ENCODE measurements at places on chromosomes 1 and 21. TPM values are rescaled to one million over a fixed set of nuclear protein-coding genes. Genes with fewer than 3 reads are reported as not detected.

KCNN3 gene
- total RNA-seq: 0.96 TPM

KRTAP22-2 gene
- total RNA-seq: not detected

DYNLT4 gene
- not detected for total RNA-seq

FYB2 gene
- total RNA-seq: not detected

SERPINC1 gene
- not detected for total RNA-seq

CFAP141 gene
- not detected for total RNA-seq

DNA sequence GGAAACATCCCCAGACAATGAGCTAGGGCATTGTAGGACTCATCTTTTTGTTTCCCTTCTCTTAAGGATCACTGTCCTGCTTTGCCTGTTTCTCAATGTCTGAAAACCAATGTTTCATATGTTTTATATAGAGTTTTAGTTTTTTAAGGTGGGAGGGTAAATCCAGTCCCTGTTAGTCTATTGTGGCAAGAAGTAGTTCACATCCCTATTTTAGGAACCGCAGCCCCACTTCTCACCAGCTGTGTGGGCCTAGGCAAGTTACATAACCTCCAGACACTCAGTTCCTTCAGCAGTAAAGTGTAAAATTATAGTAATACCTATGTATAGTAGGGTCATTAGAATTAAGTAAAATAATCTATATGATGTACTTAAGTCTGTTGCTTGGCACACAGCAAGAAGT is 105.8 kb upstream of the WLS start:
- no peak for DNase-seq

- DNase-seq: no peak
These were observed 144.3 kb upstream of the C1orf21 start for GRCh38 chr1:184242507-184242943.

GRCh38 chr21:45011426-45011825 is 63.0 kb upstream of the ADARB1 start:
- no peak for DNase-seq

DNA sequence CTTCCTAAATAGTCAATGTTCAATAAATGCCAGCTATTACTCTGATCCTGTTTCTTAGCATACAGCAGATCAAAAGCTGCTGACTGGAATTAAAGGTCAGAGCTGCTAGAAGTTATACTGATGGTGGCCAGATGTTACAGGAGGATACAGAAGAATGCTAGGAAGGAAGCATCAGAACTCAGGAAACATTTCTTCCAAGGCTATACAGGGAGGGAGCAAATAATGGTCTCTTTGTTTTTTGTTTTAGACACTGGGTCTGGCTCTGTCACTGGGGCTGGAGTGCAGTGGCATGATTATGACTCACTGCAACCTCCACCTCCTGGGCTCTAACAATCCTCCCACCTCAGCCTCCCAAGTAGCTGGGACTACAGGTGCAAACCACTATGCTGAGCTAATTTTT is 175.5 kb downstream of the RGS7 start:
- DNase-seq: no peak

DNA sequence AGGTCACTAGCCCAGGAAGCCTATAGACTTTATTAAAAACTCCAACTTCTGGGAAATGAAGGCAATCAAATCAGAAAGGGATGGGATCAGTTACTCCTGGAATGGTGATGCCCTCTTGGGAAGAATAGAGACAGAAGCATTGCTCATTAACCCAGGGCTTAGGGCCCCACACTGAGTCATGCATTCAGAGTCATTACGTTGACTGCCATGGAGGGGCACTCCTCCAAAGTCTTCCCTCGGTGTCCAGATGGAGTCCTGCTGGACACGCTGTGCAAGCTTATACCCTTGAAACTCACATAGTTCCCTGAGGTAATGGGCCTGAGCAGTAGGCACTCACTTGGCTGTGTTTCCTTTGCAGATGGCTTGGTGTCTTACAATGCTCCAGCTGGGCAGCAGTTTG is 35.2 kb upstream of the HSD17B7 start:
- no peak for DNase-seq

DNA sequence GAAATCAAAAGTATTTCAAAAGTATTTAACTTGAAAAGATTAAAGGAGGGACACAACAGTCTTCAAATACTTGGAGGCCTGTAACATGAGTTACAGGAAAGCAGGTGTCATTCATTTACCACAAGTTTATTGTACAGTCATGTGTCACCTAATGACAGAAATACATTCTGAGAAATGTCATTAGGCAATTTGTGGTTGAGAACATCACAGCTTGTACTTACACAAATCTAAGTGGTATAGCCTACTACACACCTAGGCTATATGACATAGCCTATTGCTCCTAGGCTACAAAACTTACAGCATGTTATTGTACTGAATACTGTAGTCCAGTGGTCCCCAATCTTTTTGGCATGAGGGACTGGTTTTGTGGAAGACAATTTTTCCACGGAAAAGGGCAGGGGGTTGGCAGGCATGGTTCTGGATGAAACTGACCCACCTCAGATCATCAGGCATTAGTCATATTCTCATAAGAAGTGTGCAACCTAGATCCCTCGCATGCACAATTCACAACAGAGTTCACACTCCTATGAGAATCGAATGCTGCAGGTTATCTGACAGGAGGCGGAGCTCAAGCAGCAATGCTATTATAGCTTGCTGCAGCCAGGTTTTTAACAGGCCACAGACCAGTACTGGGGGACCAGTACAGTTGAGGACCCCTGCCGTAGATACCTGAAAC is 25.0 kb upstream of the PHTF1 start:
- no peak for DNase-seq

DNA sequence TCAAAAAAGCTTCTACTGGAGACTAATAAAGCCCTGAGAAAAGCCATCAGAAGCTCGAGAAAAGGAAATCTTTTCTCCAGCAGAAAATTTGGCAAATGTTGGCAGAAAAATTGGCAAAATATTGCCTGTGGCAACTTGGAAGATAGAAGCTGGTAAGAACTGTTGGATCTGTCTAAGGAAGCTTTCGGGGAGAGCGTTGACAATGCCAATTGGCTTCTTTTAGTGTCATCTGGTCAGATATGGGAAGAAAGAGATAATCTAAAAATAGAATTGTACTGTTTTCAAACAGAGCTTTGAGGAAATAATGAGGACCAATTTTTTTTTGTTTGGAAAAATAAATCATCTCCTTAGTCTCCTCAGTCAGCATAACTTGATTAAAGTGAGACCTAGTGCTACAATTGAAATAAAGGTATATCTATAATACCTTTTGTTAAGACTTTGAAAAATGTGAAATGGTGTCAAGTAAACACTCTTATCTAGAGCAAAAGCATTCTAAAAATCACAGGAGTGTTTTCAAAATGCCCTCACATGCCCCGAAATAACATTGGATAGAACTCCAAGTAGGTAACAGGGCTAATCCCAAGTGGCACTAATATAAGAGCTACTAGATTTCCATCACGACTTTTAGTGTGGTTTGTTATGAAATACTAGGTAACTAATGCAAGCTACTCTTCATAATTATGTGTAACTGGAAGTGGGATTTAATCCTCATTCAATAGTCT is 882.2 kb upstream of the B3GALT2 start:
- DNase-seq: no peak

GRCh38 chr1:30908696-30909364 is at the start of gene SDC3:
SDC3 (minus strand) TSS chr1:30908758; CDS start chr1:30908586, 172 bp downstream.
- DNase-seq: no peak

DNA sequence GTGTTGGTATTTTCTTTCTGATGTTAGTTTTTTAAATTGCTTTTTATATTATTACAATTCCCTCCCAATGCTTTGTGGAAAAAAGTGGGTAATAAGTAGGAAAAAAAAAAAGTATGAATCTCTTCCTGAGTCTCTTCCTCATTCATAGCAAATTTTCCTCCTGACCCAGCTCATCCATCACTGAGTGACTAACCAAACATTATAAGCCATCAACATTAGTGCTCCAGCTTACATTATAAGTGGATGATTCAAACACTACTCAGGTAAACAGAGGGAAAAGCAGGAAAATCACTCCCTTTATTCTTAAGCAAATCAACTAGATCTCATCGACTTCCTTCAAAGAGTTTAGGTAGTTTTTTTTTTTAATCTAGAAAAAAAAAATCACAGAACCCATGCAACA is 15.4 kb upstream of the SAMD13 start:
- no peak for DNase-seq

GRCh38 chr1:182714546-182714945 is 30.2 kb upstream of the RGS8 start:
- no peak for DNase-seq

DNA sequence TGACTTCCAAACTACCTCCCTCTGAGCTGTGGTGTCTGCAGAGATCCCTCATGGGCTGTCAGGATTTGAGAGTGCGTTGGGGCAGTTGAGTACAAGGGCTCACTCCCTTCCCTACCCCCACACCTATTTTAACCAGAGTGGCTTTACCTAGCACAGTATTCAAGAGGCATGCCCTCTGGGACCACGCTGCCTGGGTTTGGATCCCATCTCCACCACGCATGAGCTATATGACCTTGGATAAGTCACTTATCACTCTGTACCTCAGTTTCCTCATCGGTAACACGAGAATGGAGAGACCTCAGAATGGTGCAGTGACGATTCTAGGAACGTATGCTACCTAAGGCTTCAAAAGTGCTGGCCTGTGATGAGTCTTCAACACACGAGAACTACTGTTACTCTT is 147.3 kb upstream of the WNT4 start:
- peak; percentile 28 for DNase-seq

GRCh38 chr1:201383647-201384405 is 6.3 kb upstream of the TNNT2 start:
- no peak for DNase-seq

DNA sequence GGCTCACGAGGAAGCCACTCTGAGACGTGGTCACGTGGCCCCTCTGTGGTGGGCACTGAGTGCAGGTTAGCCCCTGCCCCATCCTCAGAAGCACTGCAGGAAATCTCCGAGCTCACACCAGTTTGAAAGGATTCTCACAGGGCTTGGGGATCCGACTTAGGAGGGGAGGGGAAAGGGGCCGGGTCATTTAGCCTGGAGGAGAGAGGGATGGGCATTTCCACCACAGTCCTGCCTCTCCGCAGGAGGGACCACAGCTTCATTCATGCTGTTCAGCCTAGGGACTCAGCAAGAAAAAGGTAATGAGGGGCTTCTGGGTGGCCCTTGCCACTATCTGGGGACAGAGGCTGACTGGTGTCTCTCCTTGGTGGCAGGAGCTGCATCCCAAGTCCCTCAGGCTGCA is 126.5 kb downstream of the NPHP4 start:
- no peak for DNase-seq

GRCh38 chr1:228379666-228380065 is 27.0 kb downstream of the TRIM11 start:
- no peak for DNase-seq

GRCh38 chr1:229856009-229856650 is 210.9 kb upstream of the GALNT2 start:
- DNase-seq: no peak

DNA sequence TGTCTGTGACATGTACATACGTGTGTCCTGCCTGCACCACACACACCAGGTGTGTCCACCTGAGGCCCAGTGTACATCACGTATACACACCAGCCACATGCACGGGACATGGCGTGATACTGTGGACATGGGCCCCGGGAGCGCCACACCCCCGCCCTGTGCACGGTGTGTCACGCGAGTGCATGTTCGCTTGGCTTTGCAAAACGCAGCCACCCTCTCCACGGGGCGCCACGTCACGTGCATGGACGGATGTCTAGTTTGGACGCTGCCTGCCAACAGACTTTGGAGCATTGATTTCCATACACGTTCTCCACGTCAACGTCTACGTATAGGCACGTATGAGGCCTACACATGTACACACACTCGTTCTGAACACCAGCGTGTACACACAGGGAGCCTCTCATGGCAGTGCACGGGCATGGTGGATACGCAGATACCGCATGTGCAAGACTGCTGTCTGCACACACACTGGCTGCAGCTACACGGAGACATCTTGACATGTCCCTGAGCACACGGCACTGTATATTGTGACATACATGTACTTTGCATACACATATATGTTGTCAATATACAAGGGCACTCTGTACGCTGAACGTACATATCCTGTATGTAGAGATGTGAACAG is 2.7 kb downstream of the TMEM240 start:
- no peak for DNase-seq

- DNase-seq: no peak
These were observed 18.8 kb downstream of the ATF6 start for GRCh38 chr1:161784968-161785367.

DNA sequence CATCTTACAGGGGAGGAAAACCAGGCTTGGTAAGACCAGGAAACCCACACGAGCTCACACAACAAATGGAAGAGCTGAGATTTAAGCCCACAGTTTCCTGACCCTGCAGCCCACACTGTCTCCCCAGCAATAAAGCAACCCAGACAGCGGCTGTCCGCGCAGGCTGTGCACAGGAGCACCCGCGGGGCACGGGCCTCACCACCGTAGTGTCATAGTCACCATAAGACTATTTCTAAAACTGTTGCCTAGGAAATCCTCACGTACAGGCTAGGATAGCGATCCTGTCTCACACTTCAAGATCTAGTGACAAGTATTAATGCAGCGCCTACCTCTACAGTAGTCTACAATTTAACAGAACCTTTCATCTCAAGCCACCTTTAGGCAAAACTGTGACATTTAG is 54.0 kb upstream of the SYT6 start:
- no peak for DNase-seq

- no peak for DNase-seq
These were observed 6.1 kb upstream of the TTF2 start for GRCh38 chr1:117054068-117054467.

DNA sequence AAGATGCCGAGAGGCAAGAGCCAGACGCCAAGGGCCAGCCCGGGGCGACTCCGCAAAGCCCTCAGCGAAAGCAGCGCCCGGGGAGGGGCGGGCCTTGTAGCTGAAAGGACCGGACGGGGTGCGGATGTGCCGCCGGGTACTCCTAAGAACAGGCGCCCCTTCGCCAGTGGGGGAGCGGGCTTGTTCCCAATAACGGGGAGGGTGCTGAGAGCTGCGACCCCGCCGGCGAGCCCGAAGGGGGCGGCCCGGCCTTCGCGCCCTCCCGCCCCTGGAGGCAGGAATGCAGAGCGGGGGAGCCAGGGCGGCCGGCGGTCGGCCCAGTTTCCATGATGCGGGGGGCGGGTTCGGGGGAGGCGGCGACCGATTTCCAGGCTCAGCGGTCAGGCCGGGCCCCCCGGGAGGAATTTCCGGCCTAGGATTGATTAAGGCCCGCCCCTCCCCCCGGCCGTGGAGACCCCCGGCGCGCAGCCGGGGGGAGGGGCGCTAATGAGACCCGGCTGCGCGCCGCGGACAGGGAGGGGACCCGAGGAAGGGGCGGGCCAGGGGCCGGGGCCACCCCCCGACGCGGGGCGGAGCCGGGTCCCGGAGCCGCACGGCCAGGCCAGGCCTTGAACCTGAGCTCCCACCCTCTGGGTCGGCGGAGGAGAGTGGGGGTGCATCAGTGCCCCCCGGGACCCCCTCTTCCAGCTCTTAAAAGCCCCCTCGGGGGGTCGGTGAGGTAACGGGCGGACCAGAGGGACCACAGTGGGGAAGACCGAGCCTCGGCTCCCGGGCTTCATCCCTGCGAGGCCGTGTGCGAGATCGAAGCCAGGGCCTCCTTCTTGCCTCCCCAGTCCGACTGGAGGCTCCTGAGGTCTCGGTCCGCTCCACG is 898 bp upstream of the TMEM200B start:
- DNase-seq: peak; percentile 94

All from mesenteric fat pad (tissue), 1 donor.